Vagina (tissue), 2 donors: ENCODE measurements at places on chromosomes 16 and 17.

- no peak for DNase-seq
Measured at GRCh38 chr16:55372792-55373488, 48.9 kb downstream of the IRX6 start.

DNA sequence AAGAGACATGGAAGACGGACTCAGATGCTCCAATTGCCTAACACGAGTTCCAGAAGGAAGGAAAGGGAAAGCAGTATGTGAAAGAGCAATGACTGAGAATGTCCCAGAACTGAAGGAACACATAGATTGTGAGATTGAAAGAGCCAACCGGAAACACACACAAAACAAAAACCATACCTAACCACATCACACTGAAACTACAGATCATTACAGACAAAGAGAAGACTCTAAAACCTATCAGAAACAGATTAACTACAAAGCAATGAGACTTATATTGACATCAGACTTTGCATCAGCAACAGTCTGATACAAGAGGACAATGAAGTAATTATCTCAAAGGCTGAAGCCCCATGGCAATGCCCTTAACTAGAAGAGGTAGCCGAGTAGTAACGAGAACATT, 45.6 kb upstream of the CLEC18B start:
- DNase-seq, result no peak

DNA sequence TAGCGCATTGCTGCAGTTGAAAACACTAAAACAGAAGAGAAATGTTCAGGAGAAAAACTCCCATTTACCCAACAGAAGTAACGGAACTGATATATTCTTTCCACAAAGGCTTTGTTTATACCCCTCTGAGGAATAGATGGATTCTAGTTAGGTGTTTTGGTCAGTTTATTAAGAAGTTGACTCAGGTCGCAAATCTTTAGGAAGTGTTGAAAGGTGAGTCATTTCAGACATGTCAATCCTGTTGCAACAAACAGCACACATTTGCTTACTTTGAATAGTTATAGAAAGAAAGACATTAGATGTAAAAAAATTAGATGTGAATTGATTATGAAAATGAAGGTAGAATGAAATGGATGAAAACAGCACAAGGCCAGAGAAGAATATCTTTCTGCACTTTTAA, 941.0 kb downstream of the KCNJ2 start:
- DNase-seq, result no peak

- no peak for DNase-seq
Measured at GRCh38 chr17:1150863-1151600, 28.7 kb downstream of the ABR start.

GRCh38 chr16:67833030-67833414, 9.1 kb upstream of the THAP11 start:
- DNase-seq, result no peak

DNA sequence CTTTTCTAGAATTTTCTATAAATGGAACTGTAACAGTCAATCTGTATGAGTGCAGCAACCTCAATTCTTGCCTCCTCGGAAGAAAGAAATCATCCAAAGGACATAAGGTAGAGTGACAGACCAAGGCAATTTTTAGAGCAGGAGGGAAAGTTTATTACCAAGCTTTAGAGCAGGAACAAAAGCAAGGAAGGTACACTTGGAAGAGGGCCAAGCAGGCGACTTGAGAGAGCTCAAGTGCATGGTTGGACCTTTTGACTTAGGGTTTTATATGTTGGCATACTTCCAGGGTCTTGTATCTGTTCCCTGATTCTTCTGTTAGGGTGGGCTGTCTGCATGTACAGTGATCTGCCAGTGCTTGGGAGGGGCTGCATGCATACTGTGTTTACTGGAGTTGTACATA, 50.3 kb downstream of the SCNN1G start:
- no peak for DNase-seq

DNA sequence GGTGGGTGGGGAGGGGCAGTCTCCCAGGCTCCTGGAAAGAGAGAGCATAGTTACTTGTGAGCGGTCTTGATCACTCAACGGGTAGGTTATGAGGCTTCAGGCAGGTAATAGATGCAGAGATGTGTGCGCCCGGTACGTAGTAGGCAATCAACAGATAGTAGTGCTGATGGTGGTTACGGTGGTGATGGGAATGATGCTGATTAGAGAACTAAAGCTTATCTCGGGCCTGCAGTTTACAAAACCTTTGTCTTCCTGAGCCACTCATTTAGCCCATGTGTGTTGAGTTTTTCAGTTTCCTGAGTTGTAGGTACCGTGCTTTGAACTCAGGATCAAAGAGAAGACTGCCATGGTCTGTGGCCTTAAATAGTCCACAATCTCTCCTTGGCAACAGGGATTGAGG, 401.0 kb downstream of the SNX29 start:
- no peak for DNase-seq
